ENCODE measurements at places on chromosomes 2 and 18.

DNA sequence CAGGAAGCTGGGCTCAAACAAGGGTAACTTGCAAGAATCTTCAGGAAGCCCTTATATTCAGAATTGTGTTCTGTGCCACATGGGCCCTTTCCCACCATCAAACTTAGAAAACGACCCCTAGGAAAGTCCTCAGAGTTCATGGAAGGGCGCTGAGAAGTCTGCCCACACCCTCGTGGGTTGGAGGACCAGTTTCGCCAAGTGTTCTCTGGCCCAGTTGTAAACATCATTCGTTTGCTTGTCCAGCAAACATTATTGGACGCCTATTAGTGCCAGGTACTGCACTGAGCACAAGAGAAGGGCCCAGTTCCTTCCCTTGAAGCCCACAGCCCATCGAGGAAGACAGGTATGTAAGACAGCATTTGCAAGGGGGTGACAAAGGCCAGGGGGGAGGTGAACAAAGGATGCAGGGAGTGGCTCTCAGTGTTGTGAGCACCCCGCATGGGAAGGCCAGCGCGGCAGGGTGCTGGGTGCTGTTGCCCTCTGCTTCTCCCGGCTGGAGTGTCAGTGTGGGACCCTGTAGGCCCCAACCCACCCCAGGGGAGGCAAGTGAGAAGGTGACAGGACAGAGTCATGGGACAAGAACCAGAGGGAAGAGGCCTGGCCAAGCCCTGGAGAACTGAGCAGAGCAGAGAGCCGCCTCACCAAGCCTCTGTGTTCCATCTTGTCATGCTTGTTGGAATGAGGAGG is 60.2 kb upstream of the ALPP start:
- DNase-seq, result no peak

GRCh38 chr2:15120631-15121030 is 440.5 kb downstream of the NBAS start:
- DNase-seq, result no peak

- DNase-seq, result no peak
Observed at GRCh38 chr2:153972412-153972811, 100.7 kb downstream of the GALNT13 start.

GRCh38 chr2:6556755-6557154 is 309.0 kb downstream of the CMPK2 start:
- no peak for DNase-seq

DNA sequence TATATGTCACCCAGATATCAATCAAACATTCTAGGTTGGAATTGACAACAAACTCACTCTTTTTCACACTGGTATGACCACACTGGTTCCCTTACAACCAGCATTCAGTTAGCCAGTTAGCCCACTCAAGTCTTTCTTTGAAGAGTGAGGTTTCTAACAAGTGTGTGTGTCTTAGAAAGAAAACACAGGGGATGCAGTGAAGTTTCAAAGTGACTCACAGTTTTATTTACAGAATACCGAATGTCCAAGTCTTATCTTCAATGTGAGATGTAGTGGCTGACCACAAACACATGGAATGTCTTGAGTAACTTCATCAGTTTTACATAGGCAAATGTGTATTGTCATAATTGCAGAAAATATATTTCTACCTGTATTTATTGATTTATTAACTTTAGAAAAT is 274.7 kb upstream of the HNMT start:
- DNase-seq, result no peak

GRCh38 chr2:169080250-169081069 is 11.1 kb downstream of the DHRS9 start:
- DNase-seq, result peak; percentile 4

- DNase-seq, result no peak
Observed at GRCh38 chr2:44100351-44100750, 68.3 kb upstream of the PPM1B start.

GRCh38 chr18:33580546-33580945 is 2.5 kb downstream of the ASXL3 start:
- DNase-seq, result no peak

- DNase-seq, result no peak
Observed at GRCh38 chr2:163626639-163627109, 109.1 kb downstream of the FIGN start.

- DNase-seq, result no peak
Observed at GRCh38 chr2:36478332-36478738, 119.6 kb downstream of the FEZ2 start.

GRCh38 chr2:166651080-166651675 is 157.1 kb upstream of the SCN7A start:
- DNase-seq, result no peak

Data from head of caudate nucleus (tissue), 42 donors.